Stimulated activated naive CD4-positive, alpha-beta T cell treated with Interleukin-2 at 50 U/mL for 16 hours (primary cell): ENCODE measurements at places on chromosomes 3 and 15.

GRCh38 chr3:40308725-40309417 is 636 bp upstream of the EIF1B start:
- no peak for DNase-seq

DNA sequence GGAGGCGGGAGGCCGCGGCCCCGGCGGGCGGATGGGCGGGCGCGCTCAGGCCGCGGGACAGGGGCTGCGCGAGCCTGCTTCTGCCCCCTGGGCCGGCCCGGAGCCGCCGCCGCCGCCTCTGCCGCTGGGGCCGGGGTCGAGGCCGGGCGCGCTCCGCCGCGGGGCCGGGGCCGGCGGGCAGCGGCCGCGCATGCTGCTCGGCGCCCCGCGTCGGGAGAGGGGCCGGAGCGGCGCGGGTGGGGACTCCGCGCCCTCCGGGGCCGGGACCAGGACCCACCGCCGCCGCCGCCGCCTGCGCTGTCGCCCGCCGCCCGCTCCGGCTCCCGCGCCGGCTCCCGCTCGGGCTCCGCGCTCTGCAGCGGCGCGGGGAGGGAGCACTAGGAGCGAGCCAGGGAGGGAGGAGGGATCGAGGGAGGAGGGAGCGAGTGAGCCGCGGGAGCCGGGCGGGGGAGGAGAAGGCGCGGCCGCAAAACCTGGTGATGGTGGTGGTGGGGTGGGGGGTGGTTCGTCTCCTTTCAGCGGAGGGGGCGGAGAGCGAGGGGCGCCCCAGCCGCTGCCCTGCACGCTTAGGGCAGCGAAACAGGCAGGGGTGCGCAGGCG is at the start of gene LINGO1:
Gene LINGO1, minus strand, starts transcription at position 379 of the 600 bp plus-strand sequence. CDS start 597 bp downstream, outside the sequence.
- DNase-seq: no peak

GRCh38 chr3:55726501-55726775 is 239.3 kb upstream of the WNT5A start:
- DNase-seq: no peak

- no peak for DNase-seq
Observed at GRCh38 chr3:122665881-122666280, 14.8 kb upstream of the PARP14 start.
